ENCODE measurements at places on chromosomes 4 and X.

DNA sequence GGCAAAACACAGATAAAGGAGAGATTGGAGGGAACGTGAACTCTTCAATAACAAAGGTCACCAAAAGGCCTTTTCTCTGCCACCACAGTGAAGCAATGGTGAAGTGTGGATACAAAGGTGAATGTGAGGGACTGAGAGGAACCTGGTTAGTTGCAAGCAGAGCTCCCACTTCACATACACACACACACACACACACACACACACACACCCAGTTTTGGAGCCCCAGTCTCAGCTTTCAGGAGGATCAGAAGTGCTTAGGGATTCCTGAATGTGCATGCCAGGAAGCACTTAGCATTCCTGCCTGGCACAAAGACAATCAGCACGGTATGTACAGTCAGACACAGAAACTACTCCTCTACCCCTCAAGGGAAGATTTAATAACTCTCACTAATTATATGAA lies 71.5 kb downstream of the ARHGEF9 start:
- DNase-seq = no peak

GRCh38 chr4:118058955-118059354 lies 24.7 kb downstream of the NDST3 start:
- DNase-seq = no peak

GRCh38 chrX:52359614-52360232 lies 9.1 kb upstream of the XAGE2 start:
- DNase-seq = no peak

DNA sequence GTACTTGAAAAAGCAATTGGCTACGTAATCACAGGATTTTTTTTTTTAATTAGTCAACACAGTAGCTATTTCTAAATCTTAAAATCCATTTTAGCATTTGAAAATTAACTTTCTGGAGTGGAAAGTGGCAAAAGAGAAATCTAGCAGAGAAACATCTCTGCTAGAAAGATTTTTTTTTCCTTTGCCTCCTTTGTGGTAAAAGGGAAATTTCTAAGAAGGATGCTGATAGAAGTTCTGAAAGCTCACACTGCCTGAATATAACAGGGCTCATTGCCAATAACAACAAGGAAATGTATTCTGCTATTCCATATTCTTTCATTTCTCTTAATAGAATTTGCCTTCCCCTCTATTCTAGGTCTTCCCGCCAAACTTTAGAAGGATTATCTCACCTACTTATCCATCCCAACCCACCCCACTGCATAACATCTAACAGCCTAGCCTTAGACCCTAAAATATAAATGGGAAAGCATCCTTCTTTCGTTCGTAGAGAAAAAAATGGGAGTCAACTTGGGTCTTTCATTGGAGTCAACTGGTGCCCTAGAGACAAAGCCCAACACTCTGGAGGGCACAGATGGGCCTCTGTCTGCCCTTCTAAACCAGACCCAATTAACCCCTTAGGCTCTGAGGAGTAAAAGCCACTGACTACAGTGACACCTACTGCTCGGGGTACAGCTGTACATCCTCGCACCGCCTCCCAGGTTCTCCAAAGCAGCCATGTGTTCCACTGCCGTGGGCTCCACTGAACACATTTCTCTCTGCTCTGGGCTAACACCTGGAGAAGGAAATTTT lies 103.9 kb downstream of the MAML3 start:
- DNase-seq = peak; percentile 44

DNA sequence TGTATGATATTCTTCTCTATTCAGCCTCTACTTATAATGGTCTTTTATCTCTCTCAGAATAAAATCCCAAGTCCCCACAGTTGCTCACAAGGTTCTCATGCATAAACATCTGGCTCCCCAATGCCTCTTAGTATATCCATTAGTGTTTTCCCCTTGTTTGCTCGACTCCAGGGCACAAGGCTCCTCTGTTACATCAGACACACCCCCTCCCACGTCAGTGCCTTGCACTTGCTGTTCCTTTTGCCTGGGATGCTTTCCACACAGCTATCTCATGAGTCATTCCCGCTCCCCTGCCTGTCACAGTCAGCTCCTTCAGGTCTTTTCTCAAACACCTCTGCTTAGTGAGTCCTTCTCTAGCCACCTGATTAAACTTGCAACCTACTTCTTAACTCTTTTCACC lies 260.2 kb downstream of the IL1RAPL1 start:
- no peak for DNase-seq

- no peak for DNase-seq
Observed at GRCh38 chr4:25330905-25331808, 18.6 kb downstream of the ZCCHC4 start.

GRCh38 chr4:15968551-15969300 lies 5.8 kb upstream of the FGFBP2 start:
- no peak for DNase-seq

GRCh38 chrX:12950851-12951594 lies 23.9 kb upstream of the TMSB4X start:
- no peak for DNase-seq

GRCh38 chr4:116547632-116548031 lies 537.7 kb downstream of the TRAM1L1 start:
- no peak for DNase-seq

GRCh38 chr4:130573742-130574141 lies 1477.8 kb downstream of the C4orf33 start:
- DNase-seq = no peak

DNA sequence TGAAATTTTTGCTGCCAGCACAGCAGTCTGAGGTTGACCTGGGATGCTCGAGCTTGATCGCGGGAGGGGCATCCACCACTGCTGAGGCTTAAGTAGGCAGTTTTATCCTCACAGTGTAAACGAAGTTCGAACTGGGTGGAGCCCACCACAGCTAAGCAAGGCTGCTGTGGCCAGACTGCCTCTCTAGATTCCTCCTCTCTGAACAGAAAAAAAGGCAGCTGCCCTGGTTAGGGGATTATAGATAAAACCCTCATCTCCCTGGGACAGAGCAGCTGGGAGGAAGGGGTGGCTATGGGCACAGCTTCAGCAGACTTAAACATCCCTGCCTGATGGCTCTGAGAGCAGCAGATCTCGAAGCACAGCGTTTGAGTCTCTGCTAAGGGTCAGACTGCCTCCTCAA lies 314.6 kb downstream of the STPG2 start:
- no peak for DNase-seq

DNA sequence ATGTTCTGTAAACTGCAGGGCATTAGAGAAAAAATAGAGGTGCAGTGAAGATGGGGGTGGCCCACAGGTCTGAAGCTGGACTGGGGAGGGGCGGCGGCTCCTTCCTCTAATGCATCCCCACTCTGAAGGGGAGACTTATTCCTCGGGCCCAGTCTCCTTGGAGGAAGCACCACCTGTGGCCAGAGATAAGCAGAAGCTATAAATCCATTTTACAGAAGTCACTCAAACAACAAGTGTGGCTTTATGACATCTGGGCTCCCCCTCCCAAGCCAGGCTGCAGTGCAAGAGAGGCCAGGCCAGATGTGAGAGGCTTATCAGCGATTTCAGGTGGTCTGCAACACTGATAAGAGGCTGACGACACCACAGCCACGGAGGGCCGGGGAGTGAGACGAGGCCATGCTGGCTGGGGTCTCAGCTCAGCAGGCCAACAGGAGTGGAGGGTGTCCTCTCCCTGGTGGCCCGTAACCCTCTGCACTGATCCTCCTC lies 15.8 kb downstream of the CYTL1 start:
- DNase-seq = no peak
